ENCODE measurements at places on chromosomes 2 and 18. TPM values are rescaled to one million over a fixed set of nuclear protein-coding genes. Genes with fewer than 3 reads are reported as not detected.

TET3 gene
- total RNA-seq, result 47.9 TPM

LCT gene
- total RNA-seq, result 0.05 TPM

MYO7B gene
- total RNA-seq, result 0.45 TPM

DNA sequence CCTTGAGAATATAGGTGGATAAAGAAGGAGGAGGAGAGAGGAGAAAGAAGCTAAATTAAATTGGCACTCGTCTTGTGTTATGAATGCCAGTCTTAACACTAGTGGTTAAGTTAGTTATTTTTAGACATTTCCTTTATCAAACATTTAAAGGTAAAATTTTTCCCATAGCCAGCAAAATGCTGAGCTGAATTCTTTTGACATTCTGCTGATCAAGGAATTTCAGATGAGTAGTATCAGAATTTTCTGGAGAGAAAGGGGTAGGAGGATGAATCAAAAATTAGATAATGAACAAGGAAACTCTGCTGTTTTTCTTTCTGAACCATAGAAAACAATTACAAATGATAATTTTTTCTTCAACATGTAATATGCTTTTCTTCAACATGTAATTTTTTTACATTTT, 52.5 kb downstream of the ASXL3 start:
- no peaks in the 10 kb centered on the region for H3K27me3 ChIP-seq
- H3K27ac ChIP-seq, result no peak overlapping the region
- H3K4me1 ChIP-seq, result no peaks in the 10 kb centered on the region
- no peak overlapping the region for H3K4me3 ChIP-seq
- no peaks in the 10 kb centered on the region for H3K36me3 ChIP-seq
- no peak for DNase-seq

- H3K36me3 ChIP-seq, result no peaks in the 10 kb centered on the region
- DNase-seq, result no peak
- no peak overlapping the region for H3K4me3 ChIP-seq
- H3K27me3 ChIP-seq, result no peaks in the 10 kb centered on the region
These were observed 836.5 kb upstream of the ID2 start for GRCh38 chr2:7845332-7845731.

GRCh38 chr2:215461836-215462532, 26.1 kb upstream of the FN1 start:
- H3K27me3 ChIP-seq, result peaks cover 2% of the 10 kb centered on the region
- no peak for DNase-seq
- H3K4me3 ChIP-seq, result no peak overlapping the region
- H3K4me1 ChIP-seq, result no peaks in the 10 kb centered on the region
- no peak overlapping the region for H3K27ac ChIP-seq

DNA sequence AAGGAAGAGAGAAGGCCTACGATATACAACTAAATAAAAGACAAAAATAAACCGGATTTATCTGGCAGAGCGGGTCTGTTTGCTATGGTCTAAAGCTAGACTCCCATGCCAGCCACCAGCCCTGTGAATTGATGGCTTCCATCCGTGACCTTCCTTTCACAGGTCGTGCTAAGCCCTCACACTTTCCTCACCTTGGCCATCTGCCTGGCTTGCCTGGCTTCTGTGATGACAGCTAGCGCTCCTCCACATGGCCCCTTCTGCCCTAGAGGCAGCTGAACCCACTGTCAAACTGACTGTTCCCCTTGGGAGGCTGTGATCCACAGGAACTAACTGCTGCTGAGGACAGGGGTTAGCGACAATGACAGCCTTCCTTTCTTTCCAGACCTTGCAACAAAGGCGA, 32.5 kb downstream of the GAREM1 start:
- H3K36me3 ChIP-seq, result no peaks in the 10 kb centered on the region
- no peak overlapping the region for H3K27ac ChIP-seq
- no peak overlapping the region for H3K4me3 ChIP-seq
- no peaks in the 10 kb centered on the region for H3K4me1 ChIP-seq
- no peaks in the 10 kb centered on the region for H3K27me3 ChIP-seq
- DNase-seq, result no peak

DNA sequence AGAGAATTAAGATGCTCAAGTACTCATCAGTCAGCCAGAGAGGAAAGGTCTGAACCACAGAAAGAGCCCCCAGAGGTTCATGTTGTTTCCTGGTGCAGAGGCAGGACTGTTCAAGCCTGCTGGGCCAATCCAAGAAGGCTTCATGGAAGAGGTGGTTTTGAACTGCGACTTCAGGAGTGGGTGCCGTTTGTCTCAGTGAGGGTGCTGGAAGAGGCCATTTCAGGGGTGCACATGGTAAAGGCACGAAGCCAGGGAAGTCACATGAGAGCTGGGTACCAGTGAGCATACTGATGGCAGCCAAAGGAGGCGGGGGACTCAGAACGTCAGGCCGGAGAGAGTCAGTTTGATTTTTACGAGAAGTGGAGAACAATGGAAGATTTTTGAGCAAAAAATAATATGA, 55.5 kb downstream of the EMILIN2 start:
- H3K27me3 ChIP-seq, result no peaks in the 10 kb centered on the region
- no peak for DNase-seq
- H3K4me1 ChIP-seq, result peaks cover 11% of the 10 kb centered on the region

GRCh38 chr2:153543635-153544071, 65.1 kb upstream of the RPRM start:
- H3K4me3 ChIP-seq, result no peak overlapping the region
- DNase-seq, result no peak
- H3K27me3 ChIP-seq, result no peaks in the 10 kb centered on the region
- H3K4me1 ChIP-seq, result no peaks in the 10 kb centered on the region
- no peak overlapping the region for H3K27ac ChIP-seq
- no peaks in the 10 kb centered on the region for H3K36me3 ChIP-seq

ABCG5 gene
- not detected for total RNA-seq

- H3K4me1 ChIP-seq, result no peaks in the 10 kb centered on the region
- DNase-seq, result no peak
- no peaks in the 10 kb centered on the region for H3K36me3 ChIP-seq
- H3K27ac ChIP-seq, result no peak overlapping the region
These were observed 15.5 kb upstream of the ITGA4 start for GRCh38 chr2:181441670-181442069.

DNA sequence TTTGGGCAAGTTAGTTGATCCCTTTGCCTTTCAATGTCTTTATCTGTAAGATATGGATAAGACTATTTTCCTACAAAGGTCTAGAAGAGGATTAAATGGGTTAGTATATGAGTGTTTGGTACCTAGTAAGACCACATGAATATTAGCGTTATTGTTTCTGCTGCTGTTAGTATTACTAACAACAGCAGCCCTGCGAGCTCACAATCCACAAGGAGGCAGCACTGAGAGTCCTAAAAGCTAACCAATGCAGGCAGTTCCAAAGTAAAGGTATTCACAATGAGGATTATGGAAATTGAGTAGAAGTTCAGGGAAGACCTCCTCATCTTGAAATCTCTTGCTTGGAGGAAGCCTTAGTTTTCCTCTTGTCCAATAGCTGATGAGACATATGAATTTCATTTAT, 248.9 kb downstream of the TDRD15 start:
- no peaks in the 10 kb centered on the region for H3K27me3 ChIP-seq
- no peak overlapping the region for H3K4me3 ChIP-seq
- H3K27ac ChIP-seq, result no peak overlapping the region
- no peak for DNase-seq

GRCh38 chr18:25279133-25279532, 72.8 kb downstream of the ZNF521 start:
- peaks cover 3% of the 10 kb centered on the region for H3K27me3 ChIP-seq
- H3K36me3 ChIP-seq, result no peaks in the 10 kb centered on the region
- peaks cover 2% of the 10 kb centered on the region for H3K4me1 ChIP-seq
- DNase-seq, result no peak
- H3K27ac ChIP-seq, result no peak overlapping the region

- peaks cover 40% of the 10 kb centered on the region for H3K36me3 ChIP-seq
- H3K27ac ChIP-seq, result peak overlapping the region; percentile 97
- peak overlapping the region; percentile 14 for H3K4me3 ChIP-seq
- no peaks in the 10 kb centered on the region for H3K27me3 ChIP-seq
These were observed 3.7 kb upstream of the TUBA4B start for GRCh38 chr2:219249203-219249980.

IL37 gene
- not detected for total RNA-seq

RNF125 gene
- 96.7 TPM for total RNA-seq

DNA sequence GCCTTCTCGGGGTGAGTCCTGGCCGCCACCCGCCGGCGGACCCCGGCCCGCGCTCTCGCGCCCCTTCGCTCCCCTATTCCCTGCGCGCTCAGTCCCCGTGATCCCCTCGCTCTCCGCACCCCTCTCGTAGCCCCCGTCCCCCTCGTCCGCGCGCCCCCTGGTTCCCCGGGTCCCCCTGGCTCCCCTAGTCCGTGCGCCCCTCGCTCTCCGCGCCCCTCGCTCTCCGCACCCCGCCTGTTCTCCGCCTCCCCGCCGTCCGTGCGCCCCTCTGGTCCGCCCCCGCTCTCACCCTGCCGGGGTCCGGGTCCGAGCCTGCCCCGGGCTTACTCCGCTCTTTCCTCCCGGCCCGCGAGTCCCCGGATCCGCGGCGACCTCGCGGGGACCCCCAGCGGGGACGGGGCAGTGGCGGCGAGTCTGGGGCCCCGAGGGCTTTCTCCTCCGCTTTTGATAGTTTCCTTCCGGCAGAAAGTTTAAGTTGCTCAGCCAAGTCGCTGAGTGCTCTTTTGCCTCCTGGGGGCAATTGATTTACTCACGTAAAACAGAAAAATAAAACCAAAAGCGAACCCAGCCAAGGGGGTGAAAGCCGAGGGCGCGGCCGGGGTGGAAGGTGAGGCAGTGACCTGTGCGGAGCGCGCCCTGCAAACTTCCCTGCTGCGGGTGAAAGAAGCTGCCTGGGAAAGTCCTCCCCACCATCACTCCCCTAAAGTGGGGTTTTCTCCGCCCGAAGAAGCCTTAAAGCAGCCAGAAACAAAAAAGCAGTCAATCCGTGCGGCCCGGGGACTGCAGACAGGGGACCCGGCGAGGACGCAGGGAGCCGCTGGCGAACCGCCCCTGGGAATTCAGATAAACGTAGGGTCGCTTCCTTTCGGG, 568 bp downstream of the RAB31 start:
- peak; percentile 8 for DNase-seq
- peak overlapping the region; percentile 36 for H3K27ac ChIP-seq
- peaks cover 44% of the 10 kb centered on the region for H3K4me1 ChIP-seq
- no peaks in the 10 kb centered on the region for H3K36me3 ChIP-seq
- H3K27me3 ChIP-seq, result peaks cover 17% of the 10 kb centered on the region

DNA sequence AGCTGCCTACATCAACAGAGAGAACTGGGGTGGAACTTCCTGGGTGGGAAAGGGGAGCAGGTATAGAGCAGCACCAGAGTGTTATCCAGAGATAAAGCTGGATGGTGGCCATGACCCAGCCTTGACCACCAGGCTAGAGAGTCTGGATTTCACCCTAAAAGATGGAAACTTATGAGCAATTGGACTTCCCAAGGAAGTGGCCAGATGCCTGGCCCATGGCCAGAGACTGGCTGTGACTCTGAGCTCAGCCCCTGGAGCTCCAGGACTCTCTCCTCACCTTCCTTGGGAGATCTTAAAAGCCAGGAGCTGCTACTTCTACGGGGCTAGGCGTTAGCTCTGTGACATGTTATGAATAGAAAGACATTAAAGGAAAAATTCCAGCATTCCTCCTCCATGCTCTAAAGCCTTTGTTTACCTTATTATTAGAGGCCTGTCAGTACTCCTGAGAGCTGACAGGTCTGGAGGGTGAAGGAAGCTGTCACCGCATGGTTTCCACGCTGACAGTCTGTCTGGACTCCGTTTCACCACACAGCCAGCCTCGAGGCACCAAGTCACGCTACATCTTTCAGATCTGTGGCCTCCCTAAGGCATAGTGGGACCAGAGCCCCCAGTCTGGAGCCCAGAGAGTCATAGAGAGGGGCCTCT, 260.0 kb upstream of the SIX2 start:
- DNase-seq, result no peak
- H3K4me3 ChIP-seq, result no peak overlapping the region
- no peak overlapping the region for H3K27ac ChIP-seq
- no peaks in the 10 kb centered on the region for H3K36me3 ChIP-seq

CNGA3 gene
- not detected for total RNA-seq

GRCh38 chr18:45962461-45962860, 4.7 kb downstream of the EPG5 start:
- no peaks in the 10 kb centered on the region for H3K36me3 ChIP-seq
- H3K27me3 ChIP-seq, result no peaks in the 10 kb centered on the region
- peak; percentile 41 for DNase-seq
- H3K4me3 ChIP-seq, result no peak overlapping the region

GRCh38 chr2:239259603-239260298, 141.1 kb downstream of the HDAC4 start:
- DNase-seq, result peak; percentile 56
- peaks cover 59% of the 10 kb centered on the region for H3K4me1 ChIP-seq
- no peaks in the 10 kb centered on the region for H3K36me3 ChIP-seq
- H3K27me3 ChIP-seq, result no peaks in the 10 kb centered on the region

GRCh38 chr18:48007955-48008701, 77.7 kb upstream of the SMAD2 start:
- peaks cover 9% of the 10 kb centered on the region for H3K27me3 ChIP-seq
- H3K36me3 ChIP-seq, result no peaks in the 10 kb centered on the region
- peak overlapping the region; percentile 19 for H3K4me3 ChIP-seq
- peak; percentile 39 for DNase-seq
- H3K4me1 ChIP-seq, result peaks cover 25% of the 10 kb centered on the region
- no peak overlapping the region for H3K27ac ChIP-seq

DNA sequence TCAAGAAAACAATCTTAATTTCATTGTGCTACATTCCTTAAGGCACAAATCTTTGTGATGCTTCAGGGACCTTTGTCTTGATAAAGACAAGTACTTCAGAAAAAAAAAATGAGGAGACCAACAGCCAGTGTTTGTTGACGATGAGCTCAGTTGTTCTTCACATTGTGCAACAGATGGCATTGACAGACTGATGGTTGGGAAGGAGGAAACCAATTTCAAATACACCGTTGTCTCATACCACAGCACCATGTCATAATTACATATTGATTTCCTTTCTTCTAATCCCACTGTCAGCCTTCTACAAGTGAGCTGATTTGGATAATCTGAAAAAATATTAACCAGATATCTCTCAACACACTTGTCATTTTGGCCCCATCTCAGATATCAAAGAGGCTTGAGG, 53.7 kb upstream of the GRB14 start:
- H3K27ac ChIP-seq, result no peak overlapping the region
- H3K36me3 ChIP-seq, result no peaks in the 10 kb centered on the region
- no peak overlapping the region for H3K4me3 ChIP-seq
- no peak for DNase-seq

- H3K36me3 ChIP-seq, result no peaks in the 10 kb centered on the region
- no peak for DNase-seq
- H3K4me3 ChIP-seq, result no peak overlapping the region
- no peak overlapping the region for H3K27ac ChIP-seq
- H3K4me1 ChIP-seq, result no peaks in the 10 kb centered on the region
These were observed 117.4 kb upstream of the NABP1 start for GRCh38 chr2:191560411-191560980.

DBI gene
- total RNA-seq, result 85.1 TPM

- DNase-seq, result no peak
- no peaks in the 10 kb centered on the region for H3K36me3 ChIP-seq
- no peaks in the 10 kb centered on the region for H3K27me3 ChIP-seq
- no peaks in the 10 kb centered on the region for H3K4me1 ChIP-seq
- H3K4me3 ChIP-seq, result no peak overlapping the region
These were observed 92.6 kb upstream of the PNPT1 start for GRCh38 chr2:55786280-55786679.

GRCh38 chr18:56289381-56289780, 349.0 kb downstream of the TXNL1 start:
- H3K36me3 ChIP-seq, result no peaks in the 10 kb centered on the region
- no peaks in the 10 kb centered on the region for H3K4me1 ChIP-seq
- H3K27ac ChIP-seq, result no peak overlapping the region
- no peak for DNase-seq

- H3K4me1 ChIP-seq, result no peaks in the 10 kb centered on the region
- no peak overlapping the region for H3K27ac ChIP-seq
- H3K36me3 ChIP-seq, result no peaks in the 10 kb centered on the region
These were observed 188.2 kb downstream of the PLCL1 start for GRCh38 chr2:197992482-197993133.

COL4A4 gene
- 0.88 TPM for total RNA-seq

LIPG gene
- total RNA-seq, result not detected
